ENCODE measurements at places on chromosomes 11 and 22. TPM values are rescaled to one million over a fixed set of nuclear protein-coding genes. Genes with fewer than 3 reads are reported as not detected.

GRCh38 chr22:47237890-47238480 is 475.5 kb downstream of the TBC1D22A start:
- DNase-seq = no peak

GRCh38 chr11:65316227-65317024 is 1.8 kb downstream of the CDC42EP2 start:
- peak; percentile 72 for DNase-seq

DNA sequence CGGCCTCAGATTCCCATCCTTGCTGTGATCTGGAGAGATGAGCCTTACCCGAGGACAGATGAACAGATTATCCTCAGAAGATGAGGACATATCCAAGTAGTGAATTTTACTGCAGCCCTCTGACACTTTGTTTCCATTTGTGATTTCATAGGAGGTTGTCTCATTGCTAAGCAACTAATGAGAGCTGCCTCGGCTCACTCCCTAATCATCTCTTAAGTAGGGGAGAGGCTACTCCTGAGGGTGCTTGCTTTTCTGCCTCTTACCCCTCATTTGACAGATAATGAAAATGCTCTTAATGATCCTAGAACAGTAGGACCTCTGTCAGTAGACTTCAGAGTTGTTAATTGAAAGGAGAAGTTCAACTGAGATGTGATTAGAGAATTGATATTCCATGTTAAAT is 150.9 kb downstream of the TBC1D22A start:
- no peak for DNase-seq

Gene GLYAT
- 0.77 TPM for total RNA-seq

Gene CYTH4
- 0.96 TPM for total RNA-seq

Gene CCDC73
- 0.03 TPM for total RNA-seq

Gene OR8D4
- total RNA-seq = 0.90 TPM

Gene PAAF1
- 10.5 TPM for total RNA-seq

Gene RIMBP3C
- 0.30 TPM for total RNA-seq

Data from hepatocyte (in vitro differentiated cells).